ENCODE measurements at places on chromosomes 3 and 15.

- DNase-seq = no peak
These were observed 276.0 kb downstream of the GBE1 start for GRCh38 chr3:81485444-81485865.

- DNase-seq = no peak
These were observed 55.7 kb upstream of the TMEM115 start for GRCh38 chr3:50415061-50415460.

- DNase-seq = no peak
These were observed 458 bp upstream of the STAC start for GRCh38 chr3:36379872-36380220.

DNA sequence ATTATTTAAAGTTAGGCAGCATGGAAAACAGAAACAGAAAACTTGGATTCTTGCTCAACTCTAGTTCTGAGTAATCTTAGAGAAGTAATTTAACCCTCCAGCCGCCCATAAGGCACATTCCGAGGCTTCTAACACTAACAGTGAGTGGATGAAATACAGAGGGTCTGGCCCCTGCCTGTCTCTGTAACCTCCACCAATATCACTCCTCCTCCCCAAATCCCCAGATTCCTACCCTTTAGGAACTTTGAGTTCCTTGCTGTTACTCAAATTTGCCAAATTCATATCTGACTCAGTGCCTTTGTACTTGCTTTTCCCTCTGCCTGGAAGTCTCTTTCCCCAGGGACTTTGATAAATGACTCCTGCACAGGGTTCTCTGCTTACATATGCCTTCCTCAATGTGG is 112.5 kb upstream of the TGFBR2 start:
- DNase-seq = no peak

DNA sequence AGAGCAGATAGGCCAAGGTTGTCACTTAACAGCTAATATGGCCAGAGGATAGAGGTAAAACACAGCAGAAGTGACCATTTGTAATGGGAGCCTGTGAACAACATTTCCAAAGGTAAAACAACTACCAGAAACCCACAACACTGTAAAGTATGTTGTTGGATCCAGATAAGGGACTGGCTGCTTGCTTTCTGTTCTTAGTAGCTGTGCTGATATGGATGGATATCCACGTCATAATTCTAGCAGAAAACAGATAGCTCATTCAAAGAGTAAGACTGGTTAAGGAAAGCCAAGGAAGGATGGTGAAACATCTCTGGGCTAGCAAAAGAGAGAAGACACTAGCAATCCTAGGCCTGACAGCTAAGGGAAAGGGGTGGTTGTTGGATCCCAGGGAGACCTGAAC is 36.9 kb upstream of the SPRED1 start:
- no peak for DNase-seq

GRCh38 chr15:44545913-44546802 is 9.2 kb downstream of the EIF3J start:
- DNase-seq = peak; percentile 26

DNA sequence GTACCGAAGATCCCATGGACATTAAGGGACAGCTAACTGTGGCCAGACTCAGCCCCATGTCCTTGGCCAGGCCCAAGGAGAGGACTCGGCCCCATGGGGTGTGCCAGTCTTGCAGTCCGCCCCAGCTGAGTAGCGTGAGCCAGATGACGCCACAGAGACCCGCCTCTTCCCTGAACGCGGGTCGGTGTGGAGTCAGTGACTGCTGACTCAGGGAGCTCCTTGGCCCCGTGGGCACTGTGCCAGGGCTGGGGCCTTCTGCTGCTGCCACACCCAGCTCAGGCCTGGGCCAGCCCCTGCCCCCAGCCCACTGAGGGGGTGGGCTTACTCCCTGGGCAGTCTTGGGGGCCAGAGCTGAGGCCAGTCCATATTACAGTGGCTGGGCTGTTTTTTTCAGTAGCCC is 52.8 kb downstream of the PLXNA1 start:
- DNase-seq = no peak

- no peak for DNase-seq
These were observed 11.0 kb downstream of the PODXL2 start for GRCh38 chr3:127640042-127640355.

GRCh38 chr3:45145681-45146614 is at the start of gene CDCP1:
TSS of gene CDCP1 (minus strand) at chr3:45146378. CDS start at chr3:45146287, 91 bp downstream.
- no peak for DNase-seq

GRCh38 chr3:71547249-71548198 is 36.0 kb downstream of the FOXP1 start:
- no peak for DNase-seq

DNA sequence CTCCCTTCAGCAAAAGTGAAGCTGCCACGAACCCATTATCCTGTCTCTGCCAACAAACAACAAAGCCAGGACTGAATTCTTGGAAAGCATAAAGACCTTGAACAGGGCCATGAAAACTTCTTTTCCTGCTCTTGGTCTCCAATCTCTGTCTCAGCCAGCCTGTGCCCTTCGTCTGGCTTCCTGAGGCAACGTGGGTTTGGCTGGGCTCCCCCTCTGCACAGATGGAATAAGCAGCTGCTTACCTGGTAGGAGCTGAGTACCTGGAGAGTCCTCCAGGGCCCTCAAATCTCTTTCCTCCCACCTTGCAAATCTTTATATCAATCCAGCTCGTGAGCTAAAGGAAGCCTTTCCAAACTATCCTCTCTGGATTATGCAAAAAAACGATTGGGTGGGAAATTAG is 97.6 kb upstream of the PSMD6 start:
- DNase-seq = no peak

DNA sequence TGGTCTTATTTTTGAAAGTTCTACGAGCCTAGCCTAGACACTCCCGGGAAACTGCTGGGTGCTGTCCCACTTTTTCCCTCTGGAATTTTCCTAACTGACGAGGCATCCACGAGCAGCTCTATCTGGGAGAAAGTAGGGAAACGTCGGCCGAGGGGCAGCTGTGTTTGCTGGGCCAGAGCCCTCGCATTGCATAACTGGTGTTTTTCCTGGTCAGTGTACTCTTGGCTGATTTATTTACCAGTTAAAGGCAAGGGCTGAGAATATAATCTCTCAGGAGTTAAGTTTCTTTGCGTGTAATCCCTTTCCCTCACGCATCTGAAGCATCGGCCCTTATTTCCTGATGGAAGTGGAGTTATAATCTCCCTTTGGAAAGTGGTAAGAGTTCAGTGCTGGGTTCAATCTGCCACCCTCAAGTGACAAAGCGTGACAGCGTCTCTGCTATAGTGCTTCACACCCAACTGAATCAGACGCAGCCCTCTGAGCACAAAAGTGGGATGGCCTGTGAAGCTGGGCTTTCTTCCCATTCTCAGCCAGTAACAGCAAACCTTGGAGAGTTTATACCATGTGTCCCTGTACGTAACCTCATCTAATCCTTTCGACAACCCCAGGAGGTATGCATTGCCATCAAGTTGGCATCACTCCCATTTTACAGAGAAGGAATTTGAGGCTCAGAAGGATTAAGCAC is 311.5 kb downstream of the RORA start:
- no peak for DNase-seq

- DNase-seq = peak; percentile 29
These were observed 202.8 kb downstream of the SV2B start for GRCh38 chr15:91302588-91303439.

GRCh38 chr15:50112488-50113186 is 6.4 kb downstream of the ATP8B4 start:
- no peak for DNase-seq

- no peak for DNase-seq
These were observed 880.2 kb downstream of the ROBO1 start for GRCh38 chr3:78887547-78888011.

DNA sequence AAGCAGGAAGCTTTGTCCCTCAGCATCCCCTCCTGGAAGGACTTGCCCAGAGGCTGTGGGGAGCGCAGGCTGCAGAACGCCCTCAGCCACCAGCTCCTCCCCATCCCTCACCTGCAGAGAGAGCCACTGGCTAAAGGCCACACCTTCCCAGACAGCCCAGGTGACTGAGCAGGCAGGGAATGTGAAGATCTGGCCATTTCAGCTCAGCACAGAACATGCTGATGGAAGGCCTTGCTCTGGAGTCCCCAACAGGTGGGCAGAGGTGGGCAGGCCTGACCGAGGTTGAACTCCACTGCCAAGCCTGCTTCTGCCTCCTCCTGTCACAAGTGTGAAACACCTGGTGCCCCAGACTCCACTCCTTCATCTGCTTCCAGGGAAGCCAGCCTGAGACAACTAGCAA is 50.7 kb upstream of the SEC61A1 start:
- DNase-seq = no peak

DNA sequence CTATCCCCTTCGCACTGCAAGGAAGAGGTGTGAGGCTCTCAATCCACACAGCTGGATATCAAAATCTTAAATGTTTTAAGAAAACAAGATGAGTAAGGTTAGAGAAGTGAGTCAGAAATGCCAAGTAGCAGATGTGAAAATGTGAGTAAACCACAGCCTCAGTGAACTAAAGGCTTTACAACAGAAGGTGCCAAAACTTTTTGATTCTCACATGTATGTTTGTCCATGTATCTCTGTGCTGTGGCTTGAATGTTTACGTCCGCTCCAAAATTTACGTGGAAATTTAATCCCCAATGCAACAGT is 126.8 kb upstream of the PFN2 start:
- no peak for DNase-seq

DNA sequence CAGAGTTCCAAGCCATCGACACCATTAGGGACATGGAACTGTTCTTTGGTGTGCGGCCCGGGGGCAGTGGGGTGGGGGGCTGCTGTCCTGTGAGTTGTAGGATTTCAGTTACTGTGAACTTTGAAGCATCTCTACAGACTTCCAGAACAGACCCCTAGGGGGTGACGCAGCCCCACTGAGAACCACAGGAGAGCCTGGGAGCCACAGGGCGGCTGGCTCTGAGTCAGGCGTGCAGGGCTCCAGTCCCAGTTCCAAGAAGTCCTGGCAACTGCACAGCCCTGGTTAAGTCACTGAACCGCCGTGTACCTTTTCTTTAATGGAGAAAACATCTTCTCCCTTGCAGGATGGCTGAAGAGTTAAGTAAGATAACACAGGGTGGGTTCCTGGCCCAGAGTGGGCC is 23.5 kb upstream of the LRTM1 start:
- DNase-seq = no peak

GRCh38 chr3:110530902-110531301 is 540.7 kb upstream of the NECTIN3 start:
- no peak for DNase-seq

DNA sequence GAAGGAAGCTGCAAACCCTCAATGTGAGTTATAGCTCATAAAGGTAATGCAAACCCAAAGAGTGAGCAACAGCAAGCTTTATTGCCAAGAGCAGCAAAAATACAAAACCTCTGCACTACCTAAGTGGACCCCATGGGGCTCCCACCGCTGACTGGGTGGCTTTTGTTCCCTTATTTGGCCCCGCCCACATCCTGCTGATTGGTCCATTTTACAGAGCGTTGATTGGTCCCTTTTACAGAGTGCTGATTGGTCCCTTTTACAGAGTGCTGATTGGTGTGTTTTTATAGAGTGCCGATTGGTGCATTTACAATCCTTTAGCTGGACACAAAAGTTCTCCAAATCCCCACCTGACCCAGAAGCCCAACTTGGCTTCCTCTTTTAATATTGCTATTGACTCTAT is 154.5 kb upstream of the NSMCE3 start:
- no peak for DNase-seq

GRCh38 chr15:47431501-47431900 is 285.8 kb upstream of the SEMA6D start:
- no peak for DNase-seq

GRCh38 chr15:67189326-67190051 is 65.0 kb downstream of the AAGAB start:
- no peak for DNase-seq

DNA sequence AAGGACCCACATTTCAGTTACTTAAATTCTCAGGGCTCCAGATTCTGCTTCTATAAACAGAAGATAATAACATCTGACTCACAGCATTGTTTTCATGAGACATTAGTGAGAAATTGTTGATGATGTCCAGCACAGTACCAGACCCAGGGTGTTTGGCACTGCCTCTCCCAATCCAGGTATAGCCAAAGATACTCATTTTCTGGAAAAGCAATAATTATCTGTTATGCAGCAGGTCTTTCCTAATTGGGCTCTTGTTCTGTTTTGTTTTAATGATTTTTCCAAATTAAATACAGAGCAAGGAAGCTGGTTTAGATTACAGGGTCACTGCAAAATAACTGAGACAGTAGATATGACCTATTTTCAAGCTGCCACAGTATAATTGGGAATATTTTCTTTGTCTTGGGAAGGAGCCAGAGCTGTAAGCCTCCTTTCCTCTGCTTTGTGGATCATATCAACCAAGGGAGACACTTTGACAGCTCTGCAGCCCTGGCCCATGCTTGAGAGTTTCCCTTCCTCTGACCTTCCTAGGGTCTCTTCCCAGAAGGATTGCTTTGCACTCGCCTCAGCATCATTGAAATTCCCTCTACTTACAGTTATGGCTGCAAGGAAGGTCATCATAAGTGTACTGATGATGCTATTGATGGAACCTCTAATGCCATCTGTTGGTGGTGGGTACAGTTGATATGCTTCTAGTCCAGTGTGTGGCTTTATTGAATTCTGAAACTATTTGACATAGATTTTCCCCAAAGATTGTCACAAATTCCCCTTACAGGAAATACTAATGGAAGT is 522.4 kb upstream of the ADAMTS9 start:
- DNase-seq = no peak

- DNase-seq = no peak
These were observed 23.0 kb upstream of the NMD3 start for GRCh38 chr3:161197855-161198850.

GRCh38 chr15:85597155-85597815 is 197.4 kb downstream of the KLHL25 start:
- DNase-seq = peak; percentile 49

- no peak for DNase-seq
These were observed 71.1 kb downstream of the DNAJB8 start for GRCh38 chr3:128395500-128396162.

GRCh38 chr3:43874731-43875130 is 184.0 kb downstream of the ABHD5 start:
- no peak for DNase-seq

DNA sequence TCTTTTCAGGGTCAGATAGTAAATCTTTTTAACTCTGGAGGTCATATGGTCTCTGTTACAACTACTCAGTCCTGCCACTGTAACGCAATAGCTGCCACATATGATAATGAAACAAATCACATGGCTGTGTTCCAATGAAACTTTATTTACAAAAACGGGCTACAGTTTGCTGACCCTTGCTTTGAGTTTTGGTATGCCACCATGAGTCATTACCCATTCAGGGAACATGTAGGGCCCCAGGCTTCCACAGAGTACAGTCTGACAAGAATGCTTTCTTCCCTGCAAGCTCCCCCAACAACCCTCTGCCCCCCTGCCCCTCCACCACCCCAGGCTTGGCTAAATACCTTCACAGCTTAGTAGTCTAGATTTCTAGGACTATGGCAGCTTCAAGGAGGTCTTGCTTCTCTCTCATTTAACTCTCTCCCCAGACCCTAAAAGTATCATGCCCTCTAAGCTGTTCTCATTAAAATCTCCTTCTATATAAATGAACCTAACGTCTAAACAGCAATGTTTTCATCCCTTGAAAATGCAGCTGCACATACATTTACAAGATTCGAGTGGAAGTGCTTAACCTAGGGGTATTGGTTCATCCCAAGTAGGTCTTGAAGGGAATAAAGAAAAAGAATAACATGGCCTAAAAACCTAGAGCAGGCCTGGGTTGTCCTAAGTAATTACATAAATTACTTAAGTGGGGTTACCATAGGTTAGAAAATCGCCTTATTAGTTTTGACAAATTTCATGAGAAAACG is 117.8 kb upstream of the PRICKLE2 start:
- DNase-seq = no peak
